ENCODE measurements at places on chromosomes 1 and 21.

DNA sequence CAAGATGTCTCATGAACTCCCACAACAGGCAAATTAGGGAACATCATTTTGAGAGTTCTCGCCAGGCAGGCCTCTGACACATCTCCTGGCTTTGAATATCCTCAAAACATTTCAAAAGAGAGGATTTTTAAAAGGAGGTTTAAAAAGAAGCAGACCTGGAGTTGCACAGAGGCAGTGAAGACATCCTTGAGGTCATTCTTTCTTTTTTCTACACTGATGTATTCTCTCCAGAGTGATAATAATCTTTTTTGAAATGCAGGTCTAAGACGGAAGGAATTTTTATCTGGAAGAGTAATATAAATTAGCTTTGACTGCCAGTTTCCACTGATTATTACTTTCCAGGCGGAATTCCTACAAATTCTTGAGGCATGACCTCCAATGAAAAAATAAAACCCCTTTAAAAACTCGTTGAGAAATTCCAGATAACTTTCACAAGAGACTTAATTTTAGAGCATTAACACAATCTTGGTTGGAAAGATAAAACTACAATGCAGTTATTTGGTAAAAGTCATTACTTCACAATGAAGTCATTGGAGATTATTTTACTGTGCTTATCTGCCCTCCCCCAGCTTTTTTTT, 125.0 kb downstream of the LYPLAL1 start:
- DNase-seq: no peak

GRCh38 chr1:160674415-160674814, 27.6 kb upstream of the SLAMF1 start:
- DNase-seq: no peak

- DNase-seq: no peak
These were observed 29.5 kb downstream of the RGS1 start for GRCh38 chr1:192604979-192605620.

GRCh38 chr1:101977266-101977665, 19.5 kb downstream of the OLFM3 start:
- DNase-seq: no peak

- no peak for DNase-seq
These were observed 320.9 kb upstream of the PROX1 start for GRCh38 chr1:213666922-213667321.

GRCh38 chr1:223176437-223176836, 33.4 kb upstream of the TLR5 start:
- no peak for DNase-seq

DNA sequence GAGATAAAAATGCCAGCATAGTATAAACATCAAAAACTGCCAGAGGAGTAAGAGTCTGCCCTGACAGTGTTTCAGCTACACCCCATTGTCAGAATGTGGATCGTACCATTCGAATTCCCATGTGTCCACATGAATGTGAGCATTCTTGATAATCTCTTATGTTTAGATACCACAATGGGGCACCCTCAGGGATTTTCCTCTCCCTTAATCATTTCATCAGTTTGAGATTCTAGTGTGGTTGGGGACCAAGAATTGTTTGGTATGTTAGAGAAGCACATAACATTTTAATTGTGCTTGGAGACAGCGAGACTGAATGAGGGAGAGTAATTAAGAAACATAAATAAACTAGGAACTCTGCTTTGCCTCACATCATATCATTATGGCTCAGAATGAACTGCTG, 120.2 kb downstream of the ZC3H11B start:
- DNase-seq: no peak

- DNase-seq: no peak
These were observed 17.3 kb upstream of the LRP8 start for GRCh38 chr1:53344921-53345838.

DNA sequence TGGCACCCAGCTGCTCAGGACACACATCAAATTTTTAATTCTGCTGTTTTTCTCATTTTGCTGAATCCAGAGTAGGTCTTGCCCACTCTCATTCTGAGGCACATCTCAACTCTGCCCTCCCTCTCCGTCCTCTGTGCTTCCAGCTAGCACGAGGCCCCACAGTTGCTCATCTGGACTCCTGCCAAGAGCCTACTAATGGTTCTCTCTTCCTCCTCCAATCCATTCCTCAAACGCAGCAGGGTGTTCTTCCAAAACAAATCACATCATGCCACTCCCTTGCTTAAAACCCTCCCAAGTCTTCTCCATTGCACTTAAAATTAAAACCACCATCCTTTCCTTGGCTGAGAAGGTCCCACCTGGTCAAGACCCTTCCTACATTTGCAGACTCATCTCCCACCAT, 49.8 kb upstream of the SCAF4 start:
- no peak for DNase-seq

DNA sequence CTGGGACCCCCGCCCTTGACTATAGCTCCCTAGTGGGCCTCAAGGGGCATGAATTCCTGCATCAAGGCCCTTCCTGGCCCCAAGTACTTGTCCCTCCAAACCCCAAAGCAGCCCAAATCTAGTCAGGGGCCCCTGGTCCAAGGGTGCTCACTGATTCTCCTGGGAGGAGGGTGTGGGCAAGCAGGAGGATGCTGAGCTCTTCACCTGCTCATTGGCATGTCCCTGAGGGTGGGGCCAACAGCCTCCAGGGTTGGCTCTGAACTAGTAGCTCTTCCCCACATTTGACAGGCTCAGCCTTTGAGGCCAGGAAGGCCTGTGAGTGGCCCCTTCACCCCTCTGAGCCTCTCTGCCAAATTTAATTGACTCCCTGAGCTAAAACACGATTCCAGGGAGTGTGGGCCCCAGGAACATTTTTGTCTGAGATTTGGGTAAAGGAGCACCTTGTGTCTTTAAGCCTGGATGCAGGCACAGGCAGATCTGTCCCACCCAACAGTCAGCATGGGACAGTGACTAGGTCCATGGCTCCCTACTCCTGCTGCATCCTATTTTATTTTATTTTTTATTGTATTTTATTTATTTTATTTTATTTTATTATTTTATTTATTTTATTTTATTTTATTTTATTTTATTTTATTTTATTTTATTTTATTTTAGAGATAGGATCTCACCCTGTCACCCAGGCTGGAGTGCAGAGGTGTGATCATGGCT, 11.0 kb upstream of the WNT9A start:
- DNase-seq: no peak
